Activated T-helper 9 cell treated with anti-CD3 and anti-CD28 coated beads, Interleukin-2, amount 50 U/mL, for 16 hours (primary cell): ENCODE measurements at places on chromosomes 13 and 19.

- peak; percentile 66 for DNase-seq
These were observed 11.3 kb downstream of the PEAK3 start for GRCh38 chr19:2270423-2271233.

DNA sequence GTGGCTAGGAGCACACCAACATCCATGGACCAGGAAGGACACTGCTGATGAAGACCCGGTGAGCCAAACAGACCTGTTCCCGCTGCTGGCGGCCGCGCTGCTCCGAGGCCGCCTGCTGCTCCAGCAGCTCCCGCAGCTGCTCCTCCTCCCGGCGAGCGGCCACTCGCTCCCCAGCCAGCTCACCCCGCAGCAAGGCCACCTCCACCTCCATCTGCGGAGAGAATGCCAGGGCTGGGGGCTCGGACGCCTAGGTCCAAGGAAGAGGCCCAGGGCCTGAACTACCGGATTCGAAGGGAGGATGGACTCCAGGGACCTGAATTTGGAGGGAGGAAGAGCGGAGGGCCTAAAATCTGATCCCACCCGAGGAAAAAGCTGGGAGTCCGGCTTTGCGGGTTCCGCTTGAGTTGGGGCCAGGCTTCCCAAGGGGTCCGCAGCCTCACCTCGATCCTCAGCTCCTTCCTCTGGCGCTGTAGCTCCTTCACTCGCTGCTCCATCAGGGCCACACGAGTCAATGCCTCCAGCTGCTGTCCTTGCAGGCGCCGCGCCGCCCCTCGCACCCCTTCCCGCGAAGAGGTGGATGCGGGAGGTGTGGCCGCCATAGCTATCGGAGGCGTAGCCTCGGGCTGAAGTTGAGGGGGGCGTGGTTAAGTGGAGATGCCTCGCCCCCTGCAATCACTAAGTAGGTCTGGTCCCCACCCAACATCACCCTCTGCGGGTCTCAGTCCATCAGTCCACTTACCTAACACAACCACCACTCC, 2.7 kb downstream of the PHLDB3 start:
- no peak for DNase-seq

- peak; percentile 50 for DNase-seq
These were observed 880 bp downstream of the SWSAP1 start for GRCh38 chr19:11375143-11375948.

DNA sequence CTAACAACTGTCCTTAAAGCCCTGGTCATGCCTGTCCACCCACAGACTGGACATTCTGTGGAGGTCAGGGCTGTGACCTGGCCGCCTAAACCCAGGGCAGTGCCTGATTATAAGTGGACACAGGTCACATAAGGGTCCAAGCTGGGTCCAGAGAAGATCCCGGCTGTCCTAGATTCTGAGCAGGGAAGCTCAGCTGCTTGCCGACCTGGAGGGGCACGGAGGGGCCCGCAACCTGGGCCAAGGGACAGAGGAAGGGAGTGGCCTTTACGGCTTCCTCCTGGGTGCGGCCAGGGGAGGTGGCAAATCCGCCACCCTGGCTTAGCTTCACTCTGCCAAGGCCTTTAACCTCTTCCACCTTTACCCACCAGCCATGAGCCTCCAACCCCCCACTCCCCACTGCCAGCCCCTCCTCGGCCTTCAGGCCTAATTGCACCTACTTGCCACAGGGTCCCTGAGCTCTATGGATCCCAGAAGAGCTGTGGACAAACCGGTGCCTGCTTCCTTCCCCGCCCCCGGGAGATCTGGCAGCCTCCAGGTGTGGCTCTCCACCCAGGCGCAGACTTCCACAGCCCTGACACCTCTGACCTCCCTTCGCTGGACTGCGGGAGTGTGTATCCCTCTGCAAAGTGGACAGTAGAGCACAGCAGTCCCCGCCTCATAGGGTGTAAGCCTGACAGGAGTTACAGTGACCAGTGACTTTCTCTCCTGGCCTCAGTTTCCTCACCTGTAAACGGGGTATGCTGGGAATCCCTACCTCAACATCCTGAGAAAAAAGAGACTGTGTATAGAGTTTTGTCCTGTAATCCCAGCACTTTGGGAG, 1.7 kb downstream of the CD320 start:
- DNase-seq: no peak

DNA sequence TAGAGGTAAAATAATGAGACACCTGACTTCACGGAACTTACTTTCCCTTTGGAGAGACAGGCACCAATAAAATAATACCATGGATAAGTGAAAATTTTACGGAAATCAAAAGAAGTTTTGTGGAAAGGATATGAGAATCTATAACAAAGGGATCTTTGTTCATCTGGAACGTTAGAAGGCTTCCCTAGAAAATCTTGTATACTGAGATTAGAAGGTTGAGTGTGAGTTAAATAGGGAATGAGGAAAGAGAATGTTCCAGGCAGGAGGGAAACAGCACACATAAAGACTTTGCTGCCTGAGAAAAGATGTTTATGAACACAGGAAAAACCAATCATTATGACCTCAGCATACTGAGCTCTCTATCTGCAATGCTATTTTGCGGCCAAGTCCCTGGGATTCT, 19.6 kb upstream of the RAP2A start:
- no peak for DNase-seq
